Breast epithelium (tissue), 4 donors: ENCODE measurements at places on chromosomes 3 and 15. TPM values are rescaled to one million over a fixed set of nuclear protein-coding genes. Genes with fewer than 3 reads are reported as not detected.

CILP gene
- total RNA-seq: 5.2 TPM

DTWD1 gene
- 33.8 TPM for total RNA-seq

CDHR4 gene
- not detected for total RNA-seq

DNA sequence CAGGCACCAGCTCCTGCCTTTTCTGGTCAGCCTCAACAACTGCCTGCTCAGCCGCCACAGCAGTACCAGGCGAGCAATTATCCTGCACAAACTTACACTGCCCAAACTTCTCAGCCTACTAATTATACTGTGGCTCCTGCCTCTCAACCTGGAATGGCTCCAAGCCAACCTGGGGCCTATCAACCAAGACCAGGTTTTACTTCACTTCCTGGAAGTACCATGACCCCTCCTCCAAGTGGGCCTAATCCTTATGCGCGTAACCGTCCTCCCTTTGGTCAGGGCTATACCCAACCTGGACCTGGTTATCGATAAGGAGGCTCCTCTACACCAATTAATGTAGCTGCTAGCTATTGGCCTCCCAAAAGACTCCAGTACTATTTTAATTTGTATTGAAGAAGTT, 38.9 kb downstream of the TFG start:
- H3K27ac ChIP-seq: no peak overlapping the region
- no peaks in the 10 kb centered on the region for H3K27me3 ChIP-seq
- no peaks in the 10 kb centered on the region for H3K36me3 ChIP-seq
- no peak for DNase-seq

- H3K27ac ChIP-seq: no peak overlapping the region
- H3K4me3 ChIP-seq: no peak overlapping the region
- H3K36me3 ChIP-seq: no peaks in the 10 kb centered on the region
- H3K27me3 ChIP-seq: no peaks in the 10 kb centered on the region
Measured at GRCh38 chr15:59557581-59557980, 54.0 kb upstream of the GCNT3 start.

GRCh38 chr15:52496175-52496574, 32.5 kb downstream of the MYO5A start:
- H3K36me3 ChIP-seq: no peaks in the 10 kb centered on the region
- H3K27me3 ChIP-seq: no peaks in the 10 kb centered on the region
- H3K4me3 ChIP-seq: no peak overlapping the region
- no peaks in the 10 kb centered on the region for H3K4me1 ChIP-seq
- DNase-seq: no peak

- no peaks in the 10 kb centered on the region for H3K4me1 ChIP-seq
- H3K27me3 ChIP-seq: no peaks in the 10 kb centered on the region
- no peak overlapping the region for H3K27ac ChIP-seq
- H3K4me3 ChIP-seq: no peak overlapping the region
- DNase-seq: no peak
Measured at GRCh38 chr15:69903470-69904469, 193.9 kb downstream of the TLE3 start.

DNA sequence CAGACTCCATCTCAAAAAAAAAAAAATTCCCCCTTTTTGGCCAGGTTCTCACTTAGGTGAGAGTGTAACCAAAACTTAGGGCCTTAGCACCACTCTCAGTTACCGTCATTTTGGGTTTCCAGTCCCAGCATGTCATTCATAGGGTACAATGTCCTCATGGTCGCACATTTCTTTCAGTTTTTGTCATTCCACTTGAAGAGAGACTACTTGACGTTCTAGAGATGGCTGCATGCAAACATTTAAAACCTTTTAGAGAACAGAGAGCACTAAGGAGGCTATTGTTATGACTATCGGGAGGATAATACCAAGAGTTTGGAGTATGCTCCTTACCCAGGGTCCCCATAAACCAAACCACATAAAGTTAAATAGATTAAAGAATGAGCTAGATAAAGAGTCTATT, 37.9 kb upstream of the THUMPD3 start:
- no peak overlapping the region for H3K4me3 ChIP-seq
- no peaks in the 10 kb centered on the region for H3K36me3 ChIP-seq
- no peak for DNase-seq
- no peaks in the 10 kb centered on the region for H3K27me3 ChIP-seq
- peaks cover under 1% of the 10 kb centered on the region for H3K4me1 ChIP-seq

DNA sequence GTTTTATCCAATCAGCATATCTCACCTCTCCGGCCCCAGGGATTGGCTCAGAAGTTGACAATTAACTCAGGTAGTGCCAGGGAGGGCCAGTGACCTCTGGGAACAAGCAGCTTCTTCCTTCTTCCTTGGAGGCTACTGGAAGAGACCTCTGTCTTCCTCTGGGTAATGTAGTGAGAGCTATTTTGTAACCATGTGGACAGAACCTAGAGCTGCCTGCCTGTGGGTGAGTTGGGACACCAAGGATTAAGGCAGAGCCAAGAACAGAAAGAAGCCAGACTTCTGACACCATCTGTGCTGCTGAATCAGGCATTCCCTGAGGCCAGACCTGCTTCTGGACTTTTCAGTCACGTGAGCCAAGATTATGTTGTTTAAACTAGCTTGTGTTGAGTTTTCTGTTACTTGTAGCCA, 5.9 kb upstream of the NDUFAF1 start:
- no peak overlapping the region for H3K4me3 ChIP-seq
- peak overlapping the region; percentile 17 for H3K27ac ChIP-seq
- peak; percentile 28 for DNase-seq
- H3K4me1 ChIP-seq: no peaks in the 10 kb centered on the region
- H3K36me3 ChIP-seq: no peaks in the 10 kb centered on the region
- no peaks in the 10 kb centered on the region for H3K27me3 ChIP-seq
